ENCODE measurements at places on chromosomes 16 and 17.

GRCh38 chr16:14205666-14206065 is 134.5 kb downstream of the MRTFB start:
- DNase-seq, result no peak

DNA sequence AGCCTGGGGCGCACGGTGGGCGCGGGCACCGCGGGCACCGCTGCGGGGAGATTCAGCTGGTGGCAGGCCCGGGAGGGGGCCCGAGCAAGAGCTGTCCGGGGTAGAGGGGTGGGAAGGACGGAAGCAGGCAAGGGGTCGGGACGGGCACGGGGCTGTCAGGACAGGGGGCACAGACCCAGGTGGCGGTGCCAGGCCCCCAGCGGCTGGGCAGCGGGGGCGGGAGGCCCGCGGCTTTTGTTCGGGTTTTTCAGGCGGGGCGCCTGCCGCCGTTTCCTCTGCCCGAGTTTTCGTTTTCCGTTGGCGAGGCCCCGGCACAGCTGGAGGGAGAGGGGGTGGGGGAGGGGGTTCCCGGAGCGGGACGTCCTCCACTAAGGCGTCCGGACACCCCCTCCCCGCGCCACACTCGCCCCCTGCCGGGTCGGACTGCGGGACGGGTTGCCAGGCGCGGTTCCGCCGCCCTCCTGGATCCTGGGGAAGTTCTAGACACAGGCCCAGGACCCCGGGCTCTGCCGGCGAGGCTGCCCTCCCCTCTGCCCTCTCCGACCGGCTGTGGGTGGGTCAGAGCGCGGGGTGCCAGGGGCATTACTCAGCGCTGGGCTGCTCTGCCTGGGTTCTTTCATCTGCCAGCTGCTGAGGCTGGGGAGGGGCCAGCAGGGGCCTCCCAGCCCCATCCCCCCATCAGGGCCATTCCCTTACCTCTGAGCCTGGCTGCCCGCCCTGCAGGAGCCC is 543 bp downstream of the ARHGAP23 start:
- DNase-seq, result peak; percentile 31

- no peak for DNase-seq
Observed at GRCh38 chr16:2825049-2825742, 4.9 kb upstream of the ZG16B start.

DNA sequence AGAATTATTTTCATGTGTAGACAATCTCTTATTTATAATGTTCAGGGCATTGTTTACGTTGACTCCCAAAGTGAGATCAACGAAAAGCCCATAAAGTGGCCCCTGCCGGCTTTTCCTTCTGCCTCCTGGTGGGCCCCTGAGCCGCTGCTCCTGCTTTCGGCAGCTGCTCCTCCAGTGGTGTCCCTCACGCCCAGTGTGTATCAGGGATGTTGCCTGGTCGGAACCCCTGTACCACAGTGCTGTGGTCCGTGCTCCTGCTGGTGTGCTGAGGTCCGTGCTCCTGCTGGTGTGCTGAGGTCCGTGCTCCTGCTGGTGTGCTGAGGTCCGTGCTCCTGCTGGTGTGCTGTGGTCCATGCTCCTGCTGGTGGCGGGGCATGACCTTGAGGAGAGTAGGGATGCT is 107.6 kb downstream of the BANP start:
- no peak for DNase-seq

- no peak for DNase-seq
Observed at GRCh38 chr16:84563786-84564420, 54.0 kb downstream of the COTL1 start.

GRCh38 chr17:57481910-57482391 is 225.6 kb downstream of the MSI2 start:
- no peak for DNase-seq

GRCh38 chr16:87563714-87564523 is 38.4 kb upstream of the JPH3 start:
- no peak for DNase-seq

DNA sequence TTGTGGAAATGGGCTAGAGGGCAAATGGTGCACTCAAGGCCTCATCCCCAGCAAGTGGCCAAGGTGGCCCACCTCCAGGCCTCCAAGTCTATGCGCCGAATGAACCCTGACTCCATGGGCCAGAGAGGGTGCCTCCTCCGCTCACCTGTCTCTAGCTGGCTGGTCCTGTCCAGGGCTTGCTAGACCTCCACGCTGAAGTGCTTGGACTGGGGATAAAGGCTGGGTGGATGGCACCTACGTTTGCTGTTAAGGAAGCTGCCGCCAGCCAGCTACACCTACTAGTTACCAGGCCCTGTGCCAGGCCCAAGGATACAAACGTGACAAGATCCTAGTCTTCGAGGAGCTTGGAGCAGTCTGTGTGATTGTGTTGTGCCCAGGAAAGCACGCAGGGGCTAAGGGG is 739 bp upstream of the SGCA start:
- no peak for DNase-seq

DNA sequence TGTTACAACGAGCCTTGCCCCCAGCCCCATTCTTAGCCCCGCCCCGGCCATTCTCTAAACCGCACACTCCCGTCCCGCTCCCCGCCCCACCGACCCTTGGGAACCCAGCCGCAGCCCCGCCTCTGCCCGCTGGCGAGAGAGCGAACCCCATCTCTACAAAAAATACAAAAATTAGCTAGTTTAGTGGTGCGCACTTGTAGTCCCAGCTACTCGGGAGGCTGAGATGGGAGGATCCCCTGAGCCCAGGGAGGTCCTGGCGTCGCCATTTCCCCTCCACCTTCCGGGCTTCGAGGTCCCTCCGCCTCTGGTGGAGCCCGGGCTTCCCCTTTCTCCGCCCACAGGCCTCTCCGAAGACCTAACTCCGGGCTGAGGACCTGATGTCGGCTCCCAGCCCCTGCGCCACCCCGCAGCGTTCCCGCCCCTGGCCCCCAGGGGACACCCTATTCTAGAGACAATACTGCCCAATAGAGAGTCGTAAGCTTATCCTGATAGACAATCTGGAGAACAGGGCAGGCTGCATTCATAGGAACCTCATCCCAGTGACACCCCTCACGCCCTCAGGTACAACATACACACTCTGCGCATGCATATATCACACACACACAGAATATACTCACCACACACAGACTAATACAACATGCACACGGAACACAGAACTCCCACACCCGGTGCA is 480 bp upstream of the PROCA1 start:
- peak; percentile 79 for DNase-seq

- no peak for DNase-seq
Observed at GRCh38 chr17:15269780-15270089, 4.6 kb upstream of the PMP22 start.

DNA sequence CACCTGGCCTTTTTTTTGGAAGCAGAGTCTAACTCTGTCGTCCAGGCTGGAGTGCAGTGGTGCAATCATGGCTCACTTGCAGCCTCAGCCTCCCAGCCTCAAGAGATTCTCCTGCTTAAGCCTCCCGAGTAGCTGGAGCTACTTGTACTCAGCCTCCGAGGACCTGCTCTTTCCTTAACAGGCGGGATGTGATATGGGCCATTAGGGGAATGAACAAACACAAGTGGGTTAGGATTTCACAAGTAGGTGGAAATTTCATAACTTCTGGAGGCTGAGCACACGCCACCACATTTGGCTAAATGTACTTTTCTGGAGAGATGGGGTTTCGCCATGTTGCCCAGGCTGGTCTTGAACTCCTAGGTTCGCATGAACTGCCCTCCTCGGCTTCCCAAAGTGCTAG is 4.1 kb downstream of the PAM16 start:
- no peak for DNase-seq

- no peak for DNase-seq
Observed at GRCh38 chr16:73216932-73217331, 169.0 kb upstream of the ZFHX3 start.

DNA sequence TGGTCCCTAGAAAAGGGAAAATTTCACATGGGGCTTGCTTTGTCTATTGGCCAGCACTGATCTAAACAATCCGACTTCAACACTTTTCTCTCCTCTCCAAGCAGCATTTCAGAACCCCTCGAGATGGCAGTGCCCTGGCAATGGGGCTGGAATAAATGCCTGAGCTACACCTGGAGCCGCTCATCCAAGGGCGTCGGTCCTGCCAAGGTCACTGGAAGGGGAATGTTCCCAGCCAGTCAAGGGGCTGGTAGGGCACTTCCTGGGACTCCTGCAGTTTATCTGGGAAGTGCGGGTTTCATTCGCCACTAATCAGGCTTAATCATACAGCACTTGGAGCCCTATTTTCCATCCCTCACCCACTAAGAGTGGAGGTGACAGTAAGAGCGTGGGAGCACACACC is 17.1 kb downstream of the MEAK7 start:
- no peak for DNase-seq

GRCh38 chr16:30715750-30716445 is 16.9 kb downstream of the SRCAP start:
- peak; percentile 30 for DNase-seq

GRCh38 chr17:79255926-79256585 is 181.4 kb downstream of the ENGASE start:
- no peak for DNase-seq

DNA sequence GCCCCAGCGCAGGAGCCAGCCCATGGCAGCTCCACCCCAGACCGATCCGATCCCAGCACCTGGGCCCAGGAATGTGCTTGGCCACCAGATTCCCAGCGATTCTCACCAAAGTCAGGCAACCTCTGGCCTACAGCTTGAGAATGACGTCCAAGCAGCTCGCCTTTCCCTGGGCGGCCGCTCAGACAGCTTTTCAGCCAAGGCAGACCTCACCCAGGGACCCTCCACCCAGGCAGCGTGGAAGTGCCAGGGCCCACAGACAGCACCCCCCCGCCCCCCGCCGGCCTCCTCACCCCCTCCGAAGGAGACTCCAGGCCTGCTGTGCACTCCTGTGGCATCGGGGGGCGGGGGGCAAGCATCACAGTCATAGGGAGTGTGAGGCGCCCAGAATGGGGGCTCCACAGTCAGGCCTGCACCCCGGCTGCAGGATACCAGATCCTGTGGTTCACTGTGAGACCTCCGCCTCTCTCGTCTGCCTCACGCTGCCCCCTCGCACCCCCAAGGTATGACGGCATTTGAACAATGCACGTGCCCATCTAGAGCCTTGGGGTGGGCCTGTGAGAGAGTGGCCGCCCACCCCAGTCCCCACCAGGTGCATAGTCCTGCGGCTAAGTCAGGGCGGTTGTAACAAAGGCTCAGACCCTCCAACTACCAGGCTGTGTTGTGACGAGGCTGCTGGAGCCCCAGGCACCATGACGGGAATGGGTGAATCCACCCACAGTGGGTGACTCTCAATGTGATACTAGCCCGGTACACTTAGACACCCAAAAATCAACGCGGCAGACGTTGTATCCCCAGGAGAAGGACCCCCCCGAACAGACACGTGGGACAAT is 6.0 kb downstream of the CEP295NL start:
- no peak for DNase-seq

DNA sequence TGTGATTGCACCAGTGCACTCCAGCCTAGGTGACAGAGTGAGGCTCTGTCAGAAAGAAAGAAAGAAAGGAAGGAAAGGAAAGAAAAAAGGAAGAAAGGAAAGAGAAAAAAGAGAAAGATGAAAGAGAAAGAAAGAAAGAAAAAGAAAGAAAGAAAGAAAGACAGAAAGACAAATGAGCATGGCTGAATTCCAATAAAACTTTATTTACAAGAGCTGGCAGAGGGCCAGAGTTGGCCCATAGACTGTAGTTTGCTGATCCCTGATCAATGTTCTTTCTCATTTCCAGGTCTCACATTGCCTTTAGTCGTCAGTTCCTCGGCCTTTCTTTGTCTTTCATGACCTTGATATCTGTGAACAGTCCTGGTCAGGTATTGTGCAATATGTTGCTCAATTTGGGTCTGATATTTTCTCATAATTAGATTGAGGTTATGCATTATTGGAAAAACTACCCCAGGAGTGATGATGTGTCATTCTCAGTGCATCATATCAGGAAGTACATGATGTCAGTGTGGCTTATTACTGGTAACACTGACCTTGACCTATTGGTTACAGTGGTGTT is 68.5 kb upstream of the MED9 start:
- DNase-seq, result peak; percentile 14

- DNase-seq, result no peak
Observed at GRCh38 chr16:81494434-81494806, 49.8 kb downstream of the CMIP start.

DNA sequence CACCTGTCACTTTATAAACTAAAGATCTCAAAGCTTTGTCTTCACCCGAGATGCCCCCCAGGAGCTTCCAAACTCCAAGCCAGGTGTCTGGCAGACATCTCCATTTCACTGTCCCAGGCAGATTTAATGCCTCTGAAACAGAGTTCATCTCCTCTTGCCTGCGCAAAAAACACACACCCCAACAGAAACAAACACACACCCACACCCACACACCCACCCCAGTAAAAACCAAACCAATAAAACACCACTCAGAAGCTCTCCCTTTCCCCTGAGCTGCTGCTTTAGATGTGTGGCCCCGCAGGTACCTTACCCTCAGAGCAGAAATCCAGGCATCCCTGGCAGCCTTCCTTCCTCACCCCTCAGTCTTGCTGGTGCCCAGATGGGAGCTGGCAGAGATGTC is 14.4 kb downstream of the SEC14L1 start:
- no peak for DNase-seq

DNA sequence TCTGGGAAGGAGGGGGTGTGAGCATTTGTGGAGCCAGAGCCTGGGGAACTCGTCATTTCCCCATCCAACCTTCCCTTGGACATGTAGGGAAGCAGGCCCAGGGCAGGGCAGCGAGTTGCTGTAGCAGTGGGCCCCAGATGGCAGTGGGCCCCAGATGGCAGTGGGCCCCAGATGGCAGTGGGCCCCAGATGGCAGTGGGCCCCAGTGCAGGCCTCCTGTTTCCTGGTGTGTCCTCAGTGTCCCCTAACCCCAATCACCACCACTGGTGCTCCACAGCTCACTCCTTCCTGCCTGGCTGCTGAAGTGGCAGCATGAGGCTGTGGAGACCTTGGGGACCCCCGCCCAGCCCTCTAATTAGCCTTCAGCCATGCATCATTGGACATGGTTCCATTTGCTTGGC is 4.5 kb downstream of the KCNJ12 start:
- DNase-seq, result no peak

- no peak for DNase-seq
Observed at GRCh38 chr16:48126801-48127644, 28.8 kb downstream of the ABCC12 start.

DNA sequence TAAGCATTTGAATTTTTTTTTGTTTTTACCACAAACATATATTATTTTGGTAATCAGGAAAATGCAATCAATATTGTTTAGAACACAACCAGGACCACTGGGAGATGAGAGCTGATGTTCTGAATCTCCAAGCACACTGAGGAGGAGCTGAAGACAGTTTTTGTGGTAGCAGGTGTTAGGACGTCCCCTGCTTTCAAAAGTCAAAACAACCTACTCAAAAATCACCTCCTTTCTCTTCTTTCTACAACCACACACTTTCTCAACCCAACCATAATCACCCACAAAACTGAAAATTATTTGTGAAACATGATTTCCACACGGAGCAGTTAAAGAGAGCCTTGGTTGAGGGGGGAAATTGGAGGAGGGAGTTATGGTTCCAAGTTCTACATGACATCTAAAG is 26.7 kb upstream of the CFAP20 start:
- DNase-seq, result no peak
